ENCODE measurements at places on chromosomes 11 and 22.
A peak's percentile ranks its signal among the peaks of the same experiment; 100 is the strongest.

- no peak for DNase-seq
Measured at GRCh38 chr11:87101956-87102580, 64.3 kb downstream of the TMEM135 start.

- DNase-seq: no peak
Measured at GRCh38 chr22:27788500-27789288, 12.9 kb downstream of the MN1 start.

DNA sequence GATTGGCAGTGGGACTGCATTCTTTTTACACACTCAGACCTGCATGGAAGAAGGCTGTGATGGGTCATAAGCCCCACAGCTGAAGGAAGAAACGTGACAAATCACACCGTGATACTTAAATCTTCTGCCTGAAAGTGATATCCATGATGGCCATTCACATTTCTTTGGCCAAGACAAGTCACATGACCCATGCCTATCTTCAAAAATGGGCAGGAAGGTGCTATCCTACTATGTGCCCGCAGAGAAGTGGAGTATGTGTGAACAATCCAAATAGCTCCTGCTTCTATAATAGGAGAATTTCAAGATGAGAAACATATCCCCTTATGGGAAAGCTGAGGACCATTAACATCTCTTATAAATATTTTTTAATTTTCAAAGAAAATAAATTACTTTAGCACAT, 56.6 kb upstream of the TEAD1 start:
- DNase-seq: no peak

DNA sequence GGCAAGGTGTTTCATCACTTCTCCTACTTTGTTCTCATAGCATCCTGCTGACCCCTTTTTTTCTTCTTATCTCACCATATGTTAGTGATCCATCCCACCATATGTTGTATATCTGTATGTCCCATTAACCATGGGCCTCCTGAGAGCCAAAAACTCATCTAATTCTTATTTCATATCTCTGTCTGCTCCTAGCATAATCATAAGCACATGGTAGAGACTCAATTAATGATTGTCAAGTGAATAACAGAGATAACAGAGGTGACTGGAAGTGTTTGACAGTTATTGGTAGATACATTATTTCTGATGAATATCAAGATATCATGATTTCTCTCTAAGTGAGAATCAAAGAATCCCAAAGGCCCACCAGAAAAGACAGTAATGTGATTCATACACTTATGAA, 138.1 kb upstream of the MPPED2 start:
- no peak for DNase-seq

DNA sequence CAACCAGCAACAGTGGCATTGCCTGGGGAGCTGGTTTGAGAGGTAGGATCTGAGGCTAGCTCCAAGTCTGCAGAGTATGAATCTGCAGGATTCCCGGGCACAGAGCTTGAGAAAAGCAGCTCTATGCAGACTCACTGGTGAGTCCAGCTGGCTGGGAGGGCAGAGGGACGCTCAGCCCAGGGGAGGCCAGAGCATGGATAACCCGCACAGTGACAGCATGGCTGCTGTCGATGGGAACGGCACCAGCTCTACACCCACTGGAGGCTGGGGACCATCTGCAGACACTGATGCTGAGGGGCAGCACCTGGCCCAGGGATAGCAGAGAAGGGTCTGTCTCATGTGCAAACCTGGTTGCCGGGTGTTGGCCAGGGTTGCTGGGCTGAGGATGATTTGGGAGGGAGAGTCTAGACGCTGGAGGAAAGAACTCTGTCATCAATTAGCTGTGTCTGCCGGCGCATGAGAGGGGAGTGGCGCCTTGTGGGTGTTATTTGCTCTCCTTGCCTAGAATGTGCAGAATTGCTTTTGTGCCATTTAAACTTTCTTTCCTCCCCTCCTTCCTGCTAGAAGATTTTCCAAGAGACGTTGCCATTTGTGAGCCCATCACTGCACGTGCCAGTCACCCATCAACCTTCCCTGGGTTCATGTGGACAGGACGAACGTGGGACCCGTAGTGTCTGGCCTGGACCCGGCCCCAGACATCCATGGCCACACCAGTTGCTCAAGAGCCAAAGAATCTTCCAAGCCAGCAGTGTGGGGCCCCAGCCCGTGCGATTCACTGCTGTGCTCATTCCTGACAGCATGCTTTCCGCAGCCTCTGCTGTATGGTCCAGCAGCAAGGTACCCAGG, 19.1 kb upstream of the LINC01488 start:
- no peak for DNase-seq

- DNase-seq: no peak
Measured at GRCh38 chr11:92070026-92070889, 154.4 kb upstream of the FAT3 start.

GRCh38 chr11:71263386-71263785, 11.0 kb upstream of the SHANK2 start:
- no peak for DNase-seq

DNA sequence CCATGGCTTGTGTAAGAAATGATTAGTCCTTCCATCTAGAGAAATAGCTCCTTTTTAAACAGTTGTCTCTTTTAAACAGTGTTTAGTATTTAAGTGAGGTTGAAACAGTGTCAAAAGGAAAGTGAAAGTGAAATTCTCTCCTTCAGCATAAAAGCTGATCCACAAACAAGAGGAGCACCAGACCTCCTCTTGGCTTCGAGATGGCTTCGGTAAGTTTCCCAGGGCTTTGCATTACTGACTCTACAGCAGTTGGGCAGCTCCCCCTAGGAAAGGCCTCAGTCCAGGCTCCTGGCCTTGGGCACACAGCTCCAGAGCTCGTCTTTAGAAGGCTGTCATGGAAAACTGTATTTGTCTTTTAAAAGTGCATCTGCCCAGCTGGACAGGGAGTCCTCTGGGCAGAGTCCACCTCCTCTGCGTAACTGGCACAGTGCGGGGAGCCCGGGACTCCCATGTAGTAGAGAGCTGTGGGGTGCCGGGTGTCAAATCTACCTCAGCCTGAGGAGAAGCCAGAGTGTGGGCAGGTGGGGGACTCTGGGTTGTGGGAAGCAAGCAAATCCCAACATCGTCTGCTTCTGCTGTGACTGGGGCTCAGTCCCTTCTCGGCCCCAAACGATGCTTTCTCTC, at the start of gene PLAAT4:
Gene PLAAT4, plus strand, starts transcription at position 140 of the 624 bp plus-strand sequence. Its CDS starts 61 bp downstream, at position 201.
- peak; percentile 63 for DNase-seq

- no peak for DNase-seq
Measured at GRCh38 chr11:72483412-72484186, 49.3 kb upstream of the CLPB start.

DNA sequence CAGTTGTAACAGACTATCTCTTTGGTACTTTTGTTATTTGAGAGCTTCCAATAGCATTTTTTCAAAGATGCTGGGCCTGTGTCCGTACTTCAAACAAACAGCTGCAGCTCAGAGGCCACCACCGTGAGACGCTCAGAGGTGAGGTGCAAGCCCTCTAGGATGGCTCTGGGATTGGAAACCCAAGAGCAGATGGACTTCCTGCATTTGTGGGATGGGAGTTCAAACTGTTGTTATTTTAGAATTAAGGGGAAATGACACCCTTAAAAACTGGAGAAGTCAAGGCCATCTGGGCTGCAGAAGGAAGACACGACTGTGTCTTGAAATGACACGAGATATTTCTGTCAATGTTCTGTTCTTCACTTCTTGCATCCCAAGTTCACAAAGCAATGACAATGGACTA, 9.2 kb upstream of the IL10RA start:
- no peak for DNase-seq

DNA sequence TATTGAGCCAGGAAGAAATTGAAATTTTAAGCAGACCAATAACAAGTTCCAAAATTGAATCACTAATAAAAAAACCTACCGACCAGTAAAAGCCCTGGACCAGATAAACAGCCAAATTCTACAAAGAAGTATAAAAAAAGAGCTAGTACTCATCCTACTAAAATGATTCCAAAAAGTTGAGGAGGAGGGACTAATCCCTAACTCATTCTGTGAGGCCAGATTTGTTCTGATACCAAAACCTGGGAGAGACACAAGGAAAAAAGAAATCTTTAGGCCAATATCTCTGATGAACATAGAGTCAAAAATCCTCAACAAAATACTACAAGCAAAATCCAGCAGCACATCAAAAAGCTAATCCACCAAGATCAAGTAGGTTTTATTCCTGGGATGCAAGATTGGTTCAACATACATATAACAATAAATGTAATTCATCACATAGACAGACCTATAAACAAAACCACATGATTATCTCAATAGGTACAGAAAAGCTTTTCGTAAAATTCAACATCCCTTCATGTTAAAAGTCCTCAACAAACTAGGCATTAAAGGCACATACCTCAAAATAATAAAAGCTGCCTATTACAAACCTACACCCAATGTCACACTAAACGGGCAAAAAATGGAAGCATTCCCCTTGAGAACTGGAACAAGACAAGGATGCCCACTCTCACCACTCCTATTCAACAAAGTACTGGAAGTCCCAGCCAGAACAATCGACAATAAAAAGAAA, 13.1 kb downstream of the OR52A5 start:
- DNase-seq: no peak

DNA sequence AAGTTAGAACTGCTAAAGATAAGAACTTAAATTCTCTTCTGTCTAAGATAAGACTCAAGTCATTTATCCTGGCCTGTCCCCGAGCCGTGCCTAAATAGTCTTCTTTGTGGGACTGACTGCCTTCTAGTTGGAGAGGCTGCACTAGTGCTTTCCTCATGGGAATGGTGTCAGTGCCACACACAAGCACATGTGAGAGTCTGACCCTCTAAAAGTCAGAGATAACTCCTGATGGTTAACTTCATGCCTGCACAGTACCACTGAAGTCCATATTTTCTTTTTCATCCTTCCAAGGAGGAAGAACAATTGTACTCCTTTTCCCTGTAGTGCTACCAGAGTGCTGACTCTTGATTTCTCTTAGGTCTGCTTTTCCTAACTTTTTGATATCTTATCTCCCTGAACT, 309.7 kb downstream of the TMEM135 start:
- no peak for DNase-seq
